ENCODE measurements at places on chromosomes 16 and 17.

DNA sequence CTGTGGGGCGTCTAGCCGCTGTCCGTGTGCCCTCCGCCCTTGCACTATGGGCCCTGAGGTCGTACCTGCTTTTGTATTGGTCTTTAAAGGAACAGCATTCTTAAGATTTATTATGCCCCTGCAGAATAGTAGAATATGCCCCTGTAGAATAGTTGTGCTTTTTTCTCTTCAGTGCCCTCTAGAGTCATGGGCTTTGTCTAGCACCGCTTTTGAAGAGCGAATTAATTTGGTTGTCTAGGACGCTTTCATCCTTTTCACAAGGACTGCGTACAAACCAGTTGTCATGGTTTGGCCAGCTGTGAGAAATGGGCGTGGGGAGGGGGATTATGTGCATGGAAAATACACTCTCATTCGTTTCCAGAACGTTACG, 621 bp downstream of the CEP95 start:
- no peak for DNase-seq

DNA sequence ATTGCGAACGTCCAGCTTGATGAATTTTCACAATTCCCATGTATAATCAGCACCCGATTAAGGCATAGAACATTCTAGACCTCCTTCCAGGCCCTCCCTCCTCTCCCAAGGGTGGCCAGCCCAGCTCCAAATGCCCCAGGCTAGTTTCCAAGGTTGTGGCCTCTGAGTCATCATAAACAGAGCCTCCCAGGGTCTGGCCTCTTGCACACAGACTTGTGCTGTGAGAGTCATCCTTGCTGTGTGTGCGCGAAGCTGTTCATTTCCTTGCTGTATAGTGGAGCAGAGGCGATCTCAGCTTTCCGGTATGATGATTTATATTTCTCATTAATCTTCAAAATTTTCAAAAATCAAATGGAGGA, 20.5 kb upstream of the JPH3 start:
- no peak for DNase-seq

GRCh38 chr16:8886593-8887430, 4.7 kb downstream of the LITAFD start:
- DNase-seq = no peak

GRCh38 chr16:12917653-12918052, 16.3 kb downstream of the SHISA9 start:
- no peak for DNase-seq

DNA sequence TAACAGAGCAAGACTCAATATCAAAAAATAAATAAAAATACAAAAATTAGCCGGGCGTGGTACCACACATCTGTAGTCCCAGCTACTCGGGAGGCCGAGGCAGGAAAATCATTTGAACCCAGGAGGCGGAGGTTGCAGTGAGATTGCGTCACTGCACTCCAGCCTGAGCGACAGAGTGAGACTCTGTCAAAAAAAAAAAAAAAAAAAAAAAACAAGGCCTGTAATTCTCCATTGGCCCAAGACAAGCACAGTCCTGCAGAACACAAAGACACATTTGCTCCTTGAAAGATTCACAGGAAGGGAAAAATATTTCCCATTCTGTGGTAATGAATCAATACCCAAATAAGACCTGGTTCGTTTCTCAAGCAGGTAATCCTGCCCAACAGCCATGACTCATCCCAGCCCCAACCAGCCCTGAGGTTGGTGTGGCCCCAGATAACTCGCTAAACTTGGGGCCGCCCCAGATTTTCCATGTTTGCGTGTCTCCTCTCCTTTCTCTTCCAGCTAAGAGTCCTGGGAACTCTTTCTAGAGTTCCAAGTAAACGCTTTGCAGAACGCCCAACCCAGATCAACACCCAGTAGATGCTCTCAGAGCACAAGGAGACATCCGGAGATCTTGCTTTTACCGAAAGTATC, 40.3 kb upstream of the SNN start:
- DNase-seq = no peak

DNA sequence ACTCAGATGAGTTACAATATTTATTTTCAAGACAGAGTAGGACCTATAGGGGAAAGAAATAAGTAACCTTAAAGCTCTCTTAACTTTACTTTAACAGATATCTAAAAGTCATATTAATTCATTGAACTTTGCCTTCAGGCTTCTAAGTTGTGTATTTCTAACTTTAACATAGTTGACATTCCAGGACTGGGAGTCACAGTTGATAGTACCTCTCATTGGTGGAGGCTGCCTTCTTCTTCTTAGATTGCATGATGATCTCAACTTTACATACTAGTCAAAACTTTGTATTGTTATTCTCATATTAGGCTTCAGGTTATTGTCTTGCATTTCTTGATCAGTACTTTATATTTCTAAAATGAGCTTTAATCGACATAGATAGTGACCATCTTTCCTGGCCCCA, 350.1 kb upstream of the KIF2B start:
- DNase-seq = no peak

- DNase-seq = no peak
These were observed 2.1 kb downstream of the RHBDL1 start for GRCh38 chr16:677316-678190.

DNA sequence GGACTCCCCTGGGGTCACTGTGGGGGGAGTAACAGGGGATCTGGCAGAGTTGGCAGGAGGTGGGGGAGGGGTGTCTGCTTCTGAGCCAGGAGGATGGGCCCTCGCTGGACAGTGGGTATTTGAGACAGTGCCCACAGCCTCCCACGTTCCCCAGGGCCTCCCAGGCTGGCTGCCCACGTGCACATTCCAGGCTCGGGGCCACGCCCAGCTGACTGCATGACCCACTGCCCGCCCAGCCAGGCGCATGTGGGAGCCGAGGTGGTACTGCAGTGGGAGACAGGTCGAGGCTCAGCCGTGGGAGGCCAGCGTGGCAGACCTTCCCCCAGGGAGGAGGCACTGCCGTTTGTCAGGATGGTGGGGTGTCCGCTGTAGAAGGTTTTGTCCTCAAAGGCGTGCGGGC, 38.8 kb downstream of the BAHCC1 start:
- DNase-seq = no peak

DNA sequence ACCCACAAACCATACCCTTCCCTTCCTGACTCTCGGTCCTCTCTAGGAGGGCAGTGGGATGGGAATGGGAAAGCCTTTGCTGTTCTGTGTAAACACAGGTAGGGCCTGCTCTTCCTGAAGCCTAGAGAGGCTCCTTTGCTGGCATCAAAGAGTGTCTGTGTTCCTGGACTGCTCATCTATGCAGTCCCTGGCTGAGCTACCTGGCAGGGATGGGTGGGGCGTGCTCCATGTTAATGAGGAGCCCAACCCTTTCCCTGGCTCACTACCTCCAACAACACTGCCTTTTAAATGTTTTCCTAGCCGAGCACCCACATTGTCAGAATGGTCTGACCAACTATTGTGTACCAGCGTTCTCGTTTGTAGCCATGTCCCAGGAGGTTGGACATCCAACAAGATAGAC, 26.6 kb upstream of the NAGLU start:
- DNase-seq = no peak

DNA sequence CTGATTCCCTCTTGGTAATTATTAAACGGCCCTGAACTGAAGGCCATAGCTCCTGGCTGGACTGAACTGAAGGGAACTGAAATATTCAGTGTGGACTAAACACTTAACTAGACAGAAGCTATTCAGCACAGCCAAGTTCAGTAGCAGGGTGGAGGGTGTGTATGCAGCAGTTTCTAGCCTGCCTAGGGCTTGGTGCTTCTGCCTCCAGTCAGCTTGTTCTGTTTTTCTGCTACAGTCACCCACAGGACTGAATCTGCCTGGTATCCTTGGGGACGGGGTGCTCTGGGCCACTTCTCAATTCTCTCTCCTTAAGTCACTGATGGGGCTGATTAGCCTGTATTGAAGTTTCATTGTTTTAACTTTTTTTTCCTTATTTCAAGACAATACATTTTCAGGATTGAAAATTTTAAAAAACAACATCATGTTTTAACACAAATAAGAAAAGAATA, 77.1 kb downstream of the WWP2 start:
- no peak for DNase-seq

GRCh38 chr16:81204798-81205680, 33.5 kb upstream of the BCO1 start:
- peak; percentile 22 for DNase-seq

DNA sequence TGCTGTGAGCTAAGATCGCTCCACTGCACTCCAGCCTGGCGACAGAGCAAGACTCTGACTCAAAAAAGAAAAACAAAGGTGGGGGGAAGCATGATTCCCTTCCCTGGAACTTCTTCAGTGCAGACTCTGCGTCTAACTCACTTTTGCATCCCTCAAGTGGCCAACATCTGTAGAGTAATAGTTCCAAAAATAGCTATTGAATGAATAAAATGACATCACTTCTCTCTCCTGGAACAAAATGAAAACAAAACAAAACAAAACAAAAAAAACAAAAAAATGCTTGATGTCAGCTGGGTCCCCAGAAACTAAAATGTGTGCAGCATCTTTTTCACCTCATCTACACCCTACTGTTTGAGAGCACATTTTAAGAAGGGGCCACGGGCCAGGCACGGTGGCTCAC, 197.7 kb upstream of the NOG start:
- no peak for DNase-seq

DNA sequence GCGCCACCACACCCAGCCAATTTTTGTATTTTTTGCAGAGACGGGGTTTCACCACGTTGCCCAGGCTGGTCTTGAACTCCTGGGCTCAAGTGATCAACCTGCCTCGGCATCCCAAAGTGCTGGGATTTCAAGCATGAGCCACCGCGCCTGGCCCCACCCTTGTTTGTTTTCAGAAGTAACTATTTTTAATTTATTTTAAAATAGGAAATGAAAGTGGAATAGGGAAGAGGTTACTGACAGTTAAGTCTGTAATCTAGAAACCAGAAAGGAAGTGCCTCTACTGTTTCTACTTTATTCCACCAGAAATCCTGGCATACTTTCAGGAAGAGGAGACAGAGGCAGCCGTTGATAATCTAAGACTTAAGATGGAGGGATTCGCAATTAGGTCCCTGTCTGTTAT, 225.6 kb downstream of the TANC2 start:
- no peak for DNase-seq

DNA sequence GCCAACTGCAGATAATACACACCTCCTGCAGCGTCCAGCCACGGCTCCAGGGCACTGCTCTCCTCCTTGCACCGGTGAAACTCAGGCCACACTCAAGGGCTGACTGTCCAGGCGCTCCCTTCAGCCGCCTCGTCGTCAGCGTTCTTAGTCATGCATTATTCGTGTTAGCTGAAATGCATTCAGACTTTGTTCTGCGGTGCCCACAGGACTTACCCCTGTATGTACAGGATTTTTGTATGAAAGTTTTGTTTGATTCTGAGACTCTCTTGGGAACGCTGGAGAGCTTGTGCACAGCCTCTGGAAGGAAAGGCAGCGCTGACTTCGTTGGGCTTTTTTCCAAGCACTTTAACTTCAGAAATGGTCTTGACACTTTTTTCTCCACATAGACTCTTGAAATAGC, 22.1 kb downstream of the CIBAR2 start:
- DNase-seq = no peak

DNA sequence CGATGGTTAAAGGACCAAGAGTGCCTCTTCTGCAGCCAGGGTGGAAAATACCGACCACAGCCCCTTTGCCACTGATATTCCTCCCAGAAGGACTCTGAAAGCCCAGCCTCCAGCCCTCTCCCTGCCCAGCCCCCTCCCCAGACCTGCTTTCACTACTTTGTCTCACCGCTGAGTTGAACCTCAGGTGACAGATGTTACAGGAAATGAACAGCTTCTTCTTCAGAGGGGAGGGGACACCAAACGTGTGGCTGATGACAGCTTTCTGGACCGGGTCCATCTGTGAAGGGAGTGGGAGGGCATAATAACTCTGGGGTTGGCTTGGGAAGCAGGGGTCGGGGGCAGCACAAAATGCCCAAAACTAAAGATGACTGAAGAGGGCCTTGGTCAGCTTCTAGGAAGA, 14.2 kb downstream of the NKIRAS2 start:
- DNase-seq = no peak

DNA sequence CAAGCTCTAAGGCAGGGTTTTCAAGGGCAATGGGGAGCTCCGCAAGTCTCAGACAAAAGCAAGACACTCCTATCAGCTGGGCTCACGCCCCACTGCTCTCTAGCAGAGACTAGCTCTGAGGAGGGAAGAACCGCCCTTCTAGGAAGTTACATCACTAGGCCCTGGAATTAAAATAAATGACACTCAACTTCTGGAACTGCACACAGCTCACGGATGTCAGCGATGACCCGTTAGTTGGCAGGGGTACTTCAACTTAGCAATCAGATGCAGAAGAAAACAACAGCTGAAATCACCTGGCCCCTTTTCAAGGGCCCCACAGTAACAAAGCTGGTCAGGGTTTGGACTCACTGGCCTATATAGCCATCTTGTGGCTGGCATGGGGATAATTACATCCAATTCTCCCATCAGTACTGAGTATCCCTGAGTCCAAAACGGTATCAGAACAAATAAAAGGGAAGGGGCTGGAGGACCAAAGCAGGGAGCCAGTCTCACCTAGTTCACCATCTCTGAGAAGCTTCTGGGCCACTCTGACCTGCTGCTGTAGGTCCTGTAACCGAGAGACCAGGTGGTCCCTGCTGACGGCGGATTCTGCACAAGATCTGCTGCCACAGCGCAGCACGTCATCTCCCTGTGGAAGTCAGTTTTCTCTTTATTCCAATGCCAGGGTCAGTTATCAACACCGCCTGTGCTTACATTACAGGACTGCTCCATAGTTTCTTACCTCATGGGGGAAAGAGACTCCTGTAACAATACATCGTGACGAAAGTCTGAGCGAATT, 22.2 kb downstream of the SERPINF1 start:
- DNase-seq = no peak

- no peak for DNase-seq
These were observed 5.9 kb downstream of the ZNF207 start for GRCh38 chr17:32355649-32356377.
